ENCODE measurements at places on chromosomes 7 and 10.

DNA sequence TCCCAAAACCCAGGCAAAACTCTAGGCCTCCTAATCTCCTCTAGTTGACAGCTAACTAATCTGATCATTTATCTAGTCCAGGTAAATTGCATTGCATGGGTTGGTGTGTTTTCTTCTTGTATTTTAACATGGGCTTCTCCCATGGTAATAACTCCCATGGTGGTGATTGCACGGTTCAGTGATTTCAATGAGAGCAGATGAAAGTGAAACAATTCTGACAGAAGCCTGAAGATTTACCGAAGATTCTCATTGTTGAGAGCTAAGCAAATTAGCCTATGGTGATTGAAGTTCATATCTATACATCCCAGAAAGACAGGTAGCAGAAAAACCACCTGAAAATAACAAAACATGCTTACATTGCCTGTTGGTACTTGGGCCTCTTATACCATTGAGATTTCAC lies 26.6 kb upstream of the LIPN start:
- no peak for DNase-seq

GRCh38 chr10:131710142-131710861 lies 190.5 kb upstream of the PPP2R2D start:
- no peak for DNase-seq

GRCh38 chr10:45000138-45000751 lies 478 bp upstream of the ZNF22 start:
- no peak for DNase-seq

GRCh38 chr7:30778255-30779025 lies 7.2 kb downstream of the MINDY4 start:
- DNase-seq: no peak

- DNase-seq: no peak
These were observed 54.8 kb downstream of the CHN2 start for GRCh38 chr7:29249383-29249750.

DNA sequence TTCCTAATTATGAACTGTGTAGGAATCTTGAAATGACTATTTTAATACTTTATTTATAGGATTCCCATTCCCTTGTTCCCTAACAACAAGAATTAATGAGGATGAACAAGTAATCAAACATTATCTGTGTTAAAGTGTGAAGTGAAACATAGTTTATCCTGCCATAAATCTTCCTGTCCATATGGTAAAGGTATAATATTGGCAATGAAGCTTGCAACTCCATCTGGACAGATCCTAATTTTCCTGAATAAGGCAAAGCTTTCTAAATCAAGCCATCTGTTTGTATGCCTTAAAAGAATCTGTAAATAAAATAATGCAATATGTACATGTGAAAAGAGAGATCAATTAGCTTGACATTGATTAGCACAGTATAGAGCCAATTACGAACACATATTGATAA lies 529.0 kb downstream of the ANKRD7 start:
- no peak for DNase-seq

- DNase-seq: no peak
These were observed 117.6 kb upstream of the TCERG1L start for GRCh38 chr10:131429141-131429540.

- DNase-seq: peak; percentile 58
These were observed 918 bp downstream of the PWWP2B start for GRCh38 chr10:132397671-132398565.

GRCh38 chr7:154623399-154623798 lies 379.5 kb downstream of the PAXIP1 start:
- no peak for DNase-seq

- no peak for DNase-seq
These were observed 195.6 kb upstream of the CSTF2T start for GRCh38 chr10:51894771-51895578.

- no peak for DNase-seq
These were observed 185.5 kb upstream of the NFE2L3 start for GRCh38 chr7:25966469-25966868.

- DNase-seq: peak; percentile 45
These were observed 77.3 kb upstream of the MKLN1 start for GRCh38 chr7:131250331-131250730.

All from neural progenitor cell (in vitro differentiated cells).